Right renal pelvis (tissue), 4 donors: ENCODE measurements at places on chromosomes 2 and 18.

- DNase-seq, result no peak
Observed at GRCh38 chr2:165536851-165537499, 67.5 kb downstream of the CSRNP3 start.

- no peak for DNase-seq
Observed at GRCh38 chr18:75010689-75011088, 198.2 kb downstream of the PTGR3 start.

GRCh38 chr18:61581578-61582201 is 248.5 kb downstream of the CDH20 start:
- DNase-seq, result peak; percentile 66

- DNase-seq, result no peak
Observed at GRCh38 chr2:63422556-63422955, 165.7 kb downstream of the WDPCP start.

- DNase-seq, result no peak
Observed at GRCh38 chr2:20745924-20746555, 76.9 kb downstream of the LDAH start.

- no peak for DNase-seq
Observed at GRCh38 chr2:118250001-118250400, 161.7 kb downstream of the INSIG2 start.

DNA sequence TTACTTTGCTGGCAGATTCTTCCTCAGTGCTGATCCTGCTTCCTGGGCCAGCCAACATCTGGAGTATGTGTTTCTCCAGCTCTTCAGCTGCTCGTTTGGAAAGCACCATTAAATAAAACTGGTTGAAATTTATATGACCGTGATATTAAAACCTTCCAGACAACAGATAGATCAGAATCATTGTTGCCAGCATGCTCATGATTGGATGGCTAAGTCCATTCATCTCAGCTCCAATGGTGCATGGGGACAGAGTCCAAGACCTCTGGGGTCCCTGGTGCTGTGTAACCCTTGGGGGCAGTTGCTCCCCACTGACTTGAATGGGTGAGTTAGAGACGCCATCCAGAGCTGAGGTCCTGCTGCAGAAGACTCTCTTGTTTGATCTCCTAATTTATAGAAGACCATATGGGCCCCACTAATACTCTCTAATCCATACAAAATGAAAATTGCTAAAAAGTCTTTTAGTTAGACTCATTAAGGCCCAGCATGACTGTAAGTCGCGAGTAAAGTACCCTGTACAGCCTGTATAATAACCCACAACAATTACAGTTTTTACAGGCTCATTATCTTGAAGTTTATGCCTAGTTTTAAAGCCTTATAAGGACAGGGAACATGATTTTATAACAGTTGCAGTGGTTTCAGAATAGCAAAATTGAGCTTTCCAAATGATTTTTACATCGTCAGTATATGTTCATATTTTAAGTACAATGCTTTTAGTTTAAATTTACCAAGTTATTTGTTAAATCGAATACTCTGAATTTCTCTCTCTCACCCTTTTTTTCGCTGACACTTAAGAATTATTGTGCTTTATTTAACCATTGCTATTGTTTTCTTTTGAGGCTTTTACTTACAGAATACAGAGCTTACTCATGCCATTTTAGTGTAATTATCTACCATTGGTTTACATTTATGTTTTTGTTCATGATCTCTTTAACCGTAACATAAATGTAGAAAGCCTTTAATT is 60.0 kb downstream of the CABLES1 start:
- no peak for DNase-seq

GRCh38 chr2:240347373-240347940 is 88.0 kb upstream of the GPC1 start:
- DNase-seq, result no peak

DNA sequence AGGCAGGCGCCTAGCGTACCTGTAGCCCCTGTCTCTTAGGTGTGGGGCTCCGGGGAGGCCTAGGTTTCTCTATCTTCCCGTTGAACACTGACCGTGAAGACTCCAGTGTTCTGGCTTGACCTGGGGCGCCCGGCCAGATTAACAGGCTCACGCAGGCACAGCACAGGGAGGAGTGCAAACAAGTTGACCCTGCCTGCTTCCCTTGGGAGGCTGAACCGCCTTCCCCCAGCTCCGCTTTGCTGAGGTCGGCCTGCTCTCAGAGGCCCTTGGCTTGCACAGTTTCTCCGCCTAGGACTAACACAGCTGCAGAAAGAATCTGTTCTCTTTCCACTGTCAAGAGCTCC is 567 bp downstream of the PCYOX1 start:
- peak; percentile 31 for DNase-seq

DNA sequence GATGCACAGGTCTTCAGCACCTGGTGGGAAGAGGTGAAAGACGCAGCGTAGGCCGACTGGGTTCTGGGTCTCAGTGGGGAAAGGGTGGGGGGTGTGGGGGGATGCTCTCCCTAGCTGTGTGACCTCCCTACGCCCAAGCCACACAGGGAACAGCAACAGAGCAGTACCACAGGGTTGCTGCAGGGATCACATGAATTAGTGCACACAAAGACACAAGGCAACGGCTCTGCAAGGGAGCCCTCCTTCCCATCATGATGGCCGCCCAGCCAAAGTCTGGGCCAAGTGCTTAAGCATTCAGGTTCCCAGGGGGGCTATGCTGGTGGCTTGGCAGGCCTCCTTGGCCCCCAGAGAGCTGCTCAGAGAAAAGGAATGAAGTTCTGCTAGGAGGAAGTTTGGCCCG is 28.2 kb upstream of the GBX2 start:
- no peak for DNase-seq

GRCh38 chr2:42622943-42623676 is 54.7 kb downstream of the MTA3 start:
- no peak for DNase-seq

- DNase-seq, result no peak
Observed at GRCh38 chr18:25137197-25137472, 214.8 kb downstream of the ZNF521 start.
